ENCODE measurements at places on chromosomes 16 and 17.

DNA sequence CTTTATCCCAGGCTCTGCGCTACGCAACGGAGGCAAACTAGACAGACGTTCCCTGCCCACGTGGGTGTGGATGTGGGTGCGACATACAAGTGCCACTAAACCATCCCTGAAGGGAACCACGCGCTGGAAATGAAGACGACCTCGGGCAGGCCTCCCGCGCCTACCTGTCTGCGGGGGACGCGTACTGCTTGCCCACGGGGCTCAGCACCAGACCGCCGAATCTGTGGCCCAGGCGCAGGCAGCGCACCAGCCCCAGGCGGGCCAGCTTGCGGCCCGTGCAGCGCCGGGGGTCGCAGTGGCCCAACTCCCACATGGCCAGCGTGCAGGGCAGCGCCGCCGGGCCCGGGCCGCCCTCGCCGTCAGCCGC lies 480 bp downstream of the TSR3 start:
- no peak for DNase-seq

- no peak for DNase-seq
Measured at GRCh38 chr16:47037396-47037745, 63.9 kb upstream of the DNAJA2 start.

DNA sequence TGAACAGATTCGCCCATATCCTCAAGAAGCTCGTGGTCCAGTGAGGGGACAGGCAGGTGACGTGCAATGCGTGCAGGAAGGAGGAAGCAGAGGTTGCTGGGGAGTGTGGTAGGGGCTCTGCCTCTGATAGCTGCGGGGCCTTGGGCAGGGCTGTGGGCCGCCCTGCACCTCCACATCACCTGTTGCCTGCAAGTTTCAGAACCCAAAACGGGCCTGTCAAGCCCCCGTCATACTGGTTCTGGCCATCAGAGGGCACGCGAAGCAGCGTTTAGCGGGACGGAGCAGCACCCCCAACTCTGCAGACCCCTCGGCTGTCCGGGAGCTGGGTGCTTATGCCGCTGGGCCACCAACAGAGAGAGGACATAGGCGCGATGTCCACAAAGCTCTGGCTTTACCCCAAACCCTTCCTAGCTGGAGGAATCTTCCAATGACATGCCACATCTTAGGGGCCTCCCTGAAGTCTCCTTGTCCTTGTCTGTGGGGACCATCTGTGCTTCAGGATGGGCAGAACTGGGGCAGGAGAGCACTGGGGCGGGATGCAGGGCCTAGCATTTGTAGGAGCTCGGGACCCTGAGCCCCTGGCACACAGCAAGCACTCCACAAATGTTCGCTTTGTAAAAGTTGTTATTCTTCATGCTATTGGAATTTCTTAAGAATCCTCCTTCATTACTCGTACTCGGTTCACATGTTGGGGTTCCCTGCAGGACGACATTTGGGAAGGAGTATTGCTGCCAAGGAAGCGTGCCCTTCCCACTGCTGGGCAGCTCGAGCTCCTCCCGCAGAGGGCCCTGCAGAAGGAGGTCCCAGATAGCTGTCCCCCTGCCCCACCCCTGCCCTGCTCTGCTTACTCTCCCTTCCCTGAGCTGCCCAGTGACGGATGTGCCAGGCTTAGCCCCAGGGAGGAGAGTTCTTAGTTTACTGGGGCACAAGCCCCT lies 64.3 kb downstream of the CNGB1 start:
- peak; percentile 57 for DNase-seq

DNA sequence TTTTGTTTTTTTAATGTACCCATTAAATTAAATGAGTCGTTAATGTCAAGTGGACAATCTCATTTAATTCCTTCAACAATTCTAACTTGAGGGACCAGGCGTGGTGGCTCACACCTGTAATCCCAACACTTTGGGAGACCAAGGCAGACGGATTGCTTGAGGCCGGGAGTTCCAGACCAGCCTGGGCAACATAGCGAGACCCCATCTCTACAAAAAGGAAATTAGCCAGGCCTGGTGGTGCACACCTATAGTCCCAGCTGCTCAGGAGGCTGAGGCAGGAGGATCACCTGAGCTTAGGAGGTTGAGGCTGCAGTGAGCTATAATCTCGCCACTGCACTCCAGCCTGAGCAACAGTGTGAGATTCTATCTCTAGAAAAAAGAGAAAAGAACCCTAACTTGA lies 20.7 kb upstream of the GSG1L start:
- DNase-seq = no peak

GRCh38 chr16:17130733-17131132 lies 340.0 kb downstream of the XYLT1 start:
- DNase-seq = no peak

Measured in Karpas-422 (cell line).